ENCODE measurements at places on chromosomes 3 and 15.

DNA sequence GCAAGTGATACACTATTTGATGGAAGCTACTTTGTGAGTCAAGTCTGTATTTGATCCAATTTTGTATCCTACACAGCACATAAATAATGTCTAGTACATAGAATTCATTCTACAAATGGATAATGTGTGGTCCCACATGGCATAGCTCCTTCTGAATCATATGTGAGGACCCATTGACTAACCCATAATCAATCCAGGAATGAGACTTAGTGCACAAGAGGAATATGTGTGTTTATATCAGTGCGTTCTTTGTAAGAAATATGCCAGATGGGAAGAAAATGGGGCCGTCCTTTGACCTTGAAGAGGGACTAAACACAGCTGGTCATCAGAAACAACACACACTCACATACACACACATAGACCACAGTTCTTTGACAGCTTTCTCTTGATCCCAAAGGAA is 282.7 kb upstream of the SEMA6D start:
- no peak for DNase-seq

DNA sequence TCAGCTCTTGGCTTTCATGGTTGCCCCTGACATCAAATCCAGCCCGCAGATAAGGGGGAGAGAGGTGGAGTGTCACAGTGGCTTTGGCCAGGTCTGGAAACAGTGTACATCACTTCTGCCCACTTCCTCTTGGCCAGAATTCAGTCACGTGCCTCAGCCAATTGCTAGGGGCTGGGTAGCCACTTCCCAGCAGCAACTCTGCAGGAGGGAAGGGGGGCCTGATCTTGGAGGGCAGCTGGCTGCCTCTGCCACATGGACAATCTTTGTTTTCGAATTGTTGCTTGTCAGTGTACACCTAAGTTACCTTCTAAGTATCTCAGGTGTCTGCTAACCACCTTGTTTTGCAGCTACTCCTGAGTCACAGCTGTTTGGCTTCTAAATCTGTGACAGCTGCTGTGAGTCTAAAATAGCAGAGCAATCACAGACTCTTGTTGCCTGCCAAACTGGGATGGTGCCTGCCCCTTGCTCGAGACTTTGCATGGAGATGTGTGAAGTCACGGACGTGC is 41.0 kb upstream of the LIMD1 start:
- no peak for DNase-seq

DNA sequence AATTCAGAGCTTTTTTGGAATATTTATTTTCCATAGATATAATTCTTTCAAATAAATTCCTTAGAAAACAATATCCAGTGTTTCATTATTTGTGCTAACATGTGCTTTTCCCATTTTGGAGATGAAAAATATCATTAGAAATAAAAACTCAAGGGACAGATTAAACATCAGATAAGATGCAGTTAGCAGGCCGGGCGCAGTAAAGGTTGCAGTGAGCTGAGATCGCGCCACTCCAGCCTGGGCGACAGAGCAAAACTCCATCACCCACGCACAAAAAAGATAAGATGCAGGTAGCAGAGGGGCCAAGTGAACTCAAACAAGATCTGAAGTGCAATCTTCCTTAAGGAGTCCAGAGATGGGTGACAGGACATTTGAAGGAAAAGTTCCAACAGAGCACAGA is 48.0 kb downstream of the ZNF445 start:
- DNase-seq: no peak

- DNase-seq: no peak
These were observed 201.9 kb upstream of the STRIT1 start for GRCh38 chr3:155495387-155495786.

GRCh38 chr3:188931531-188931930 is 240.2 kb upstream of the TPRG1 start:
- no peak for DNase-seq

- DNase-seq: no peak
These were observed 38.0 kb upstream of the XCR1 start for GRCh38 chr3:46065294-46065705.

GRCh38 chr3:43346978-43347749 is 60.8 kb downstream of the SNRK start:
- DNase-seq: no peak

GRCh38 chr15:85624291-85624801 is 170.4 kb downstream of the KLHL25 start:
- no peak for DNase-seq

- DNase-seq: no peak
These were observed 283.1 kb upstream of the STAC start for GRCh38 chr3:36097209-36097608.

- no peak for DNase-seq
These were observed 10.2 kb upstream of the HTR3C start for GRCh38 chr3:184042617-184043016.

GRCh38 chr3:35440826-35441225 is 198.5 kb upstream of the ARPP21 start:
- no peak for DNase-seq

- DNase-seq: no peak
These were observed 4.2 kb downstream of the VPS39 start for GRCh38 chr15:42203891-42204290.

- DNase-seq: no peak
These were observed 408.2 kb downstream of the IGSF11 start for GRCh38 chr3:118626453-118626852.

DNA sequence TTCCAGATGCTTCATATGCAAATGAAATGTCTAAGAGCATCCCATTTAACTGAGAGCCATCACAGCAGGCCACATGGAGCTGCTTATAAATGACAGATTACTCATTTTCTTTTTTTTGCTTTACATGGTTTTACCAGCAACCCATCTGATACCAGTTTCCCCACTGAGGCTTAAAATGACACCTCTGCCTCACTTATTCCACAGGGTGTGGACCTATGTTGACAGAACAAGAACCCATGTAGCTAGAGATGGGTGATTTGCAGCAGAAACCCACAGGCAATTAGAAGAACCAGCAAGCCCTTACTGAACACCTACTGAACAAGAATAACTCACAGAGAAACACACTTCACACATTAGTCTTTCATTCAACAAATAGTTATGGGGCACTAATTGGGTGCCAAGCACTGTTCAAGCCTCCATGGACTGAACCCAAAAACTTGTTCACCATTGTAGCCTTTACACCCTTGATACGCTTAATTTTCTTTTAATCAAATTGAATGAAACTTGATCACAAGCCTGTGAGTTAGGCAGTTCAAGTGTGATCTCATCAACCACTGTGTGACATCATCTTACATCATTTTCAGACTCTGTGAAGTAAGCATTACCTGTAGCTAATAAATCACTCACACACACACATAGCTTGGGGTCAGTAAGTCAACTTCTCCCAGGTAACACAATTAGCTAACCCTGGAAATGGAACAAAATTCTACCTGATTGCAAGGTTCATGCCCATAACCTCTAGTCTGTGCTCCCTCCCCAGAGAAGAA is 45.4 kb downstream of the MAGI1 start:
- DNase-seq: no peak

- DNase-seq: no peak
These were observed 40.8 kb downstream of the TCF12 start for GRCh38 chr15:56959318-56959648.

- no peak for DNase-seq
These were observed 109.3 kb downstream of the OCA2 start for GRCh38 chr15:27989838-27990237.

DNA sequence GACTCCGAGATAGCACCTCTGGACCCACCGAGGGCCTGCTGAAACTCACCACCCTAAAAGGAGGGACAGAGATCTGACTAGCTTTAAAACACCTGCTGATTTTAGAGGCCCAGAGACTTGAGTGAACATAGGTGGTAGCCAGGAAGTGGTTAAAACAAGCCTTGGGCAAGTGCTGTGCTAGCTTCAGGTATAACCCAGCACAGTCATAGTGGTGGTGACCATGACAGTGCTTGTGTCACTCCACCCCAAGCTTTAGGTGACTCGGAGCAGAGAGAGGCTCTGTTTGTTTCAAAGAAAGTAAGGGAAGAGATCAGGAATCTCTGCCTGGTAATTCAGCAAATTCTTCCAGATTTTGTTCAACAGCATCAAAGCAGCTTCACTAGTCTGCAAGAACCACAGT is 641.1 kb upstream of the BCHE start:
- DNase-seq: no peak

- no peak for DNase-seq
These were observed 44.7 kb upstream of the C2CD4B start for GRCh38 chr15:62209821-62210220.

- DNase-seq: no peak
These were observed 1.9 kb downstream of the PCLAF start for GRCh38 chr15:64379216-64379960.

GRCh38 chr15:100806157-100806556 is 73.5 kb upstream of the ALDH1A3 start:
- no peak for DNase-seq

GRCh38 chr15:43920254-43920600 is 93.4 kb downstream of the WDR76 start:
- DNase-seq: no peak

DNA sequence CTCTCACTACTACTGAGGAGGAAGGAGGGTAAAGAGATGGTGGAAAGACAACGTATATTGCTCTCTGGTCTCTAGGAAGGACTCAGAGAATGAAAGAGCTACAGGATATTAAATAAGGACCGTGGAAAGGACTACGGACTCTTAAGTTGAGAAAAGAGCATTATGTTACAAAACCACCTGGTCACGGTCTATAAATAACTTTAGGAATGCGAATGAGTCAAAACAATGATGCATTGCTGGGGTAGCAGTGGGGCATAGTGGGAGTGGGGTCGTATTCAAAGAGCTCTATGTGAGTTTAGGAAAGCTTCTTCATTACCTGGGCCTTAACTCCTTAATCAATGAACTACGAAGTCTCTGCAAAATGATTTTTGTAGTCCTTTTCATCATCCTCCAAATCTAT is 295.7 kb upstream of the SOX14 start:
- no peak for DNase-seq

- no peak for DNase-seq
These were observed 53.1 kb downstream of the TRANK1 start for GRCh38 chr3:36891701-36892160.

- no peak for DNase-seq
These were observed 172.0 kb upstream of the LRRFIP2 start for GRCh38 chr3:37346227-37347005.

GRCh38 chr3:179463319-179463718 is 12.0 kb upstream of the GNB4 start:
- no peak for DNase-seq

GRCh38 chr15:64847876-64848716 is 6.4 kb downstream of the PLEKHO2 start:
- no peak for DNase-seq

- DNase-seq: no peak
These were observed 230.3 kb upstream of the CFAP20DC start for GRCh38 chr3:59280113-59280512.

- DNase-seq: no peak
These were observed 61.4 kb downstream of the ADAMTS7 start for GRCh38 chr15:78749831-78750230.

GRCh38 chr3:188476935-188477334 is 323.0 kb downstream of the LPP start:
- no peak for DNase-seq

DNA sequence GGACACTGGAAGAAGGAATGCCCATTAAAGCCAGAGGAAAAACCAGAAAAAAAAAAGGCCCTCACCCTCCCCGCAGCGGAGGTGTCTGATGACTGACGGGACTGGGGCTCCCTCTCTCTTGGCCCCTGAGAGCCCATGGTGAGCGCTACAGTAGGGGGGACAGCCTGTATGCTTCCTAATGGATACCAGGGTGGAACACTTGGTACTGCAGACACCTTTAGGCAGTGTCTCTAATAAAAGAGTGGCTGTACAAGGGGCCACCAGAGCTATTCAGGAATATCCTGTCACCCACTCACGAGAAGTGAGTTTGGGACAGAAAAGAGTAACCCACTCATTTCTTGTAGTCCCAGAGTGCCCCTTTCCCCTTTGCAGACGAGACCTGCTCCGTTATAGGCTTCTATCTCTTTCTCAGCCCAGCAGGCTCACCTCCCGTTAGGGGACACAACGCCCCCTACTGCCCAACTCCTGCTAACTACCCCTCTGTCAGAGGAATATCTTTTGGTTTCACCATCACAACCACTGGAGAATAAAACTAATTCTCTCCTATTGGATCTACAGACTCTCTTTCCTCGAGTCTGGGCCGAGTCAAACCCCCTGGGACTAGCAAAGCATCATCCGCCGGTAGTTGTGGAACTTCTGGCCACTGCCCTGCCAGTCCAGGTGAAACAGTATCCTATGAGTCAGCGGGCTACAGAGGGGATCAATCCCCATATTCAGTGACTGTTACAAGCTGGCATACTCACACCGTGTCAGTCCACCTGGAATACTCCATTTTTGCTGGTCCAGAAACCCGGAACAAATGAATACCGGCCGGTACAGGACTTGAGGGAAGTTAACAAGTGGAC is 40.8 kb downstream of the ZBTB11 start:
- DNase-seq: no peak
